ENCODE measurements at places on chromosomes 7 and 10.

DNA sequence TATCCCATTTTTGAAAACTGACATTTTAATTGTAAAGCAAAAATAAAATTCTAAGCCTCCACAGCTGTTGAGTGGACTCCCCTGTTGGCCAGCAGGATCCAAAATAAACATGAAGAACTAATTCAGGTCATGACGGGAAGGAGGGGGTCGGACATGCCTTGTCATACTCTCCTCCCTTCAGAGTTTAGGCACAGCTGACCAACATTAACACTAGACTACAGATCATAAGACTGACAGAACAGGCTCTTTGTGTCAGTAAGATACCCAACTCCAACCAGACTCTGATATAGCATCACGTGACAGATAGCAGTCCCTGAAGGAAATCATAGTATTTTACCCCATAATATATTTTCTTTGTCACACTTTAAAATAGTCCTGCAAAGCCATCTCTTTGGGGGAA, 20.9 kb upstream of the ZNF12 start:
- DNase-seq: no peak

DNA sequence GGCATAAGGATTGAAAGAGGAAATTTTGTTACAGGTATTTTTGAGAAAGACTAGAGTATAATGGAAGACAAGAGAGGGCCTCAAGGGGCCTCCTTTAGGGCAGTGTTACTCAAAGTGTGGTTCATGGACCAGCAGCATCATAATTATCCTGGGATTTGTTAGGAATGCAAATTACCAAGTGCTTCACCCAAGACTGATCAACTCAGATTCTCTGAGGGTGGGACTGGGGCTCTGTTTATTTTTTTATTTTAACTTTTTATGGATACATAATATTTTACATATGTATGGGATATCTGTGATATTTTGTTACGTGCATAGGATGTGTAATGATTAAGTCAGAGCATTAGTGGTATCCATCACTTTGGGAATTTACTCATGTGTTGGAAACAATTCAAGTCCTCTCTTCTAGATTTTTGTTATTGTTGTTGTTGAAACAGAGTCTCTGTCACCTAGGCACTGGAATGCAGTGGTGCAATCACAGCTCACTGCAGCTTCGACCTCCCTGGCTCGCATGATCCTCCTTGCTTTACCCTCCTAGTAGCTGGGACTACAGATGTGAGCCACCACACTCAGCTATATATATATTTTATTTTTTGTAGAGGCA, 2.2 kb upstream of the KCTD7 start:
- DNase-seq: no peak

- no peak for DNase-seq
Measured at GRCh38 chr7:92875173-92875572, 38.8 kb upstream of the CDK6 start.

GRCh38 chr7:121003986-121004685, 15.6 kb downstream of the CPED1 start:
- no peak for DNase-seq

GRCh38 chr10:27399871-27400270, 104.2 kb upstream of the RAB18 start:
- DNase-seq: no peak
